Activated CD4-positive, CD25-positive, alpha-beta regulatory T cell (primary cell): ENCODE measurements at places on chromosomes 5 and 9.

- no peak for DNase-seq
Measured at GRCh38 chr9:105114964-105115728, 129.3 kb upstream of the SLC44A1 start.

DNA sequence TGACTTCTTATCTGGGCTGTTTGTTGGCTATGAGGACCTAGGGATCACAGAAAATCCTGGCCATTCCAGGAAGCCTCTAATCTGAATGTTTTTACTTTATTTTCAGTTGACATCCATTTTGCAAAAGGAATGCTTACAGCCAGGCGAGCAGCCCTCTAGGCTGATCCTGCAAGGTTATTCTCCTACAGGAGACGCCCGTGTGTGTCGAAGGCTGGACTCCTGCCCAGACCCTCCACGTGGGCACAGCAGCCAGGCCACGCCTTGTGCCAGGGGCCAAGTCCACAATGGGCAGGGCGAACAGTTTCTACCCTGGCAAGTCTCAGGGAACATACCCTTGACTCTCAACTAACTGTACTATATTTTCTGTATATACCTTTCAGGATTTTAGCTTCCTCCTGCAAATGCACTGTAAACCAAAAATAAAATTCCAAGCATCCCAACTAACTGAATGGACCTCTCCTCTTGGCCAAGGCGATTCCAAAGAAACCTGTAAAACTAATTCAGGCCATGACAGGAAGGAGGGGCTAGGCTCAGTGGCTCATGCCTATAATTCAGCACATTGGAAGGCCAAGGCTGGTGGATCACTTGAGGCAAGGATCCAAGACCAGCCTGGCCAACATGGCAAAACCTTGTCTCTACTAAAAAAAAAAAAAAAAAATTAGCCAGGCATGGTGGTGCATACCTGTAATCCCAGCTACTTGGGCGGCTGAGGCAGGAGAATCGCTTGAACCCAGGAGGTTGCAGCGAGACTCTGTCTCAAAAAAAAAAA lies 5.7 kb downstream of the CMBL start:
- DNase-seq, result no peak

GRCh38 chr5:125257057-125257972 lies 510.9 kb upstream of the ZNF608 start:
- no peak for DNase-seq

DNA sequence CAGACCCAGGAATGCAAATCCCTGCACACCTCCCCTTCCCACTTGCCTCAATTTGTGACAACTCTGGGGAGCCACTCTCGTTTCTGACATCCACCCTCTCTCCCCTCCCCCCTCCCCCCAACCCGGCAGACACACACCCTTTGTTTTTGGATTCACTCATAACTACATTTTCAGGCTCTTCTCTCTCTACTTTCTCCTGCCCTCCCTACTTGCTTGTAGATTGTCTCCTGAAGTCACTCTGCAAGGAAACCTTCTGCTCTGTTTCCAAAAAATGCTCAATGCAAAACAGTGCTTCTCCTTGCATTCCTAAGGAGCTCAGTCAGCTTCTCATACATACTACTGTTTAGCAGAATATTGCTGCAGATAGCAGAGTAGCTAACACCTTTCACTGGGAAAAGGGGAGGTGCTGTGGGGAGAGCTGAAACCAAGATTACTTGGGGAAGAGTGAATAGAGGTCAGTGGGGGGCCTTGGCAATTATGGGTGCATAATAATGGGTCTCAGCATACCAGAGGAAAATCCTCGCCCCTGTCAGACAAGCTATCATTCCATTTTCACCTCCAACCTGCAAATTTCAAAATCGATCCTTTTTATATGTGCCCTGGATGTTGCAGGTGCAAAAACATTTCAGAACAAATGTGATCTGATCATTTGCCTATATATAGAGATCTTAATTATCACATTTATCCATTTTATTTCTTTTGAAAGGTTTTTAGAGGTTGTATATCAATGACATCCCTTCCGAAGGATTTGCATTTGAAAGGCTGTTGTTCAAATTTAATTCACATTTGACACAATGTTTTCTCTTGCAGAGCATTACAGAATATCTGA lies 1860.7 kb upstream of the WWC1 start:
- no peak for DNase-seq

GRCh38 chr5:10635257-10635866 lies 71.5 kb downstream of the ANKRD33B start:
- DNase-seq, result peak; percentile 65

DNA sequence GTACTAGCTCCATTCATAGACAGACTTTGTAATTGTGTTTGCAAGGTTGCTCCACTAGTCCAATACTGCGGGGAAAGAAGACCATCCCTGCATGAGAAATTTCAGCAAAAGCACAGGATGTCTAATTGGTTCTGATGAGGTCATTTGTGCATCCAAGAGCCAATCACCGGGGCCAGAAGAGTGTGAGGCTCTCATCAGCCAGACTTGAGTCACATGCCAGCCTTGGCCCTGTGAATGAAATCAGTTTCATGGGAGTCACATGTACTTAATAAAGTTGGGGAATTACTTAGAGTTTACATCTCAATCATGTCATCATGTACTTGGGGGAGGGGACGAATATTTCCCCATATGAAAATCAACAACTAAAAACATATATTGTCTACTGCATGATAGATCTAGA lies 1236.0 kb downstream of the MAT2B start:
- no peak for DNase-seq

- DNase-seq, result no peak
Measured at GRCh38 chr5:145776886-145777285, 58.3 kb downstream of the PRELID2 start.

DNA sequence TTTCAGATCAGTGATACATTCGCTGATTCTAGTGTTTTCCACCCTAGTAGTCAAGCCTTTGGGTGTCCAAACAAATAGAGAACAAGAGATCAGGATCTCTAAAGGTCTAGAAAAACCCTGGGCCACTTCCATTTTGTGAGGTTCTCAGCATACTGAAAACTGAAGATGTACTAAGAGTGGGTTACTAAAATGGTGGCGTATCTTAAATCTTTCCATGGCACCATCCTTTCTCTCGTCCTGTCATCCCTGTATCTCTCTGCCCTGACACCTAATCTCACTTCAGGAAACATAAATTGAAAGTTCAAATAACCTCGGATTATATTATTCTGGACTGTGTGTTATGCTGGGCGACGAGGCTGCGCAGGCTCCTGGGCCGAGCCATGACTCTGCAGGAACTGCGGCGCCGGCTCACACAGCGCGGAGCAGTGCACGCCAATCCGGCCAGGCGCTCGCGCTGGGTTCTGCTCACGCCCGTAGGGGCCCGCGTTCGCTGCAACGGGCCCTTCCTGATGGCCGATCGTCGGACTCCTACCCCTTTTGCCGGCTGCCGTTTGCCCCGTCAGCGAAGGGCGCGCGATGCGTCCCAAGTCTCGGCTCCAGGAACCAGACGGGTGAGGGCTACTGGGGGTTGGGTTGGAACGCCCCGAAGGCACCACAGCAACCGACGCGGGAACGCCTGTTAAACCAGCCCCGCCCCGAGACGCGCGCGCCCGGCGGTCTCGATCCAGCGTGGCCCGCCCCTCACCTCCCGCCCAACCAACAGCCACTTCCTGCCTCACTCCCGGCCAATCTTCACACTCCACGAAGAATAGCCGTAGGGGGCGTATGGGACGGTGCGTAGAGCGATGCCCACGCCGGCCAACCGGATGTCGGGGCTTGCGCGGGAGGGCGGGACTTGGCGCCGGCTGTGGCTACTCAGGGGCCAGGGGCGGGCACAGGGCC lies 503 bp upstream of the CANX start:
- DNase-seq, result peak; percentile 97

- no peak for DNase-seq
Measured at GRCh38 chr9:127768698-127769097, 9.8 kb downstream of the SH2D3C start.

- DNase-seq, result no peak
Measured at GRCh38 chr5:45089870-45090269, 281.1 kb downstream of the MRPS30 start.

DNA sequence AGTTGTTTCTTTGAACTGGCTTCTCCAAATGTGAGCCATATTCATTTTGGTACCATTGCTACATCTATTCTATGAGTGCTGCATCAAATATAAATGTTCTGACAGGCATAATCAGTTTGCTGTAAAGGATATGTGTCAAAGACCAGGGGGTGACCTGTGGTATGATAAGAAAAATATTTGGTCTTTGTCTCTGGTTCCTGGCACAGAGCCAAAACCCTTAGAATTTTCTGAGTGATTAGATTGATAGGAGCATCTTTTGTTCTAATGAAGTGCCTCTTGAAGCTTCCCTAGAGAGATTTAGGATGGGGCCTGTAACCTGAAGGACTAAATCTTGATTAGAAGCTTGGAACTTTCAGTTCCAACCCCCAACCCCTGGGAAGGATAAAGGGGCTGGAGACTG lies 256.3 kb downstream of the NNT start:
- DNase-seq, result no peak

DNA sequence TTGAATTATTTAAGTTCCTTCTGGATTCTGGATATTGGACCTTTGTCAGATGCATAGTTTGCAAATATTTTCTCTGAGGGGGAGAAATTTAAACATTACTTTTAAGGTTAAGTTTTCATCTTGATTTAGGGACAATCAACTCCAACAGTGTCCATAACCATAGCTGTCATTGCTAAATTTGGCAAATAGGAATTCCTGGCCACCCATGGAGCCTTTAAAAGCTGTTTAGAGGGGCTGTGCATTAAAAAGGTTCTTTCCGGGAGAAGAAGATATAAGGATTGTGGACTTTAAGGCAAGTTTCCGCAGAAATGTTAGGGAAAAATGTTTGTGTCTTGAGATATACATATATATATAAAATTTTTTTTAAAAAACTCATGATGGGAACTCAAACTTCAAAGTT lies 339.7 kb downstream of the ADAMTS6 start:
- no peak for DNase-seq

DNA sequence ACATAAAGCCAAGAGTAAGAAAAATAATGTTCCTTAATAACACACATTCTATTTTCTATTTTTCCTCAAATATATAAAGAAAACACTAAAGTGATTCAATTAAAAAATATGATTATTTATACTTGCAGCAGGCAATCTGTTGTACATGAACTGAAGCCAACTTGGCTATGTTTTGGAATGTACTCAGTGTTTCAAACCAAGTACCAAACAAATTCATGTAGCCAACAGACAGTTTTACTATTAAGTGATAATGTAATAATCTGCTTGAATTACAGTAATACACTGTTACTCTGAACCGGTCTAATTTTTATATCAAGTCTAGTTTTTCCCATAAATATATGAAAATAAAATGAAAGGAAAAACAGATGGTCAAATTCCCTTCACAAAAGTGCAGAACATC lies 58.0 kb downstream of the CEP120 start:
- no peak for DNase-seq

DNA sequence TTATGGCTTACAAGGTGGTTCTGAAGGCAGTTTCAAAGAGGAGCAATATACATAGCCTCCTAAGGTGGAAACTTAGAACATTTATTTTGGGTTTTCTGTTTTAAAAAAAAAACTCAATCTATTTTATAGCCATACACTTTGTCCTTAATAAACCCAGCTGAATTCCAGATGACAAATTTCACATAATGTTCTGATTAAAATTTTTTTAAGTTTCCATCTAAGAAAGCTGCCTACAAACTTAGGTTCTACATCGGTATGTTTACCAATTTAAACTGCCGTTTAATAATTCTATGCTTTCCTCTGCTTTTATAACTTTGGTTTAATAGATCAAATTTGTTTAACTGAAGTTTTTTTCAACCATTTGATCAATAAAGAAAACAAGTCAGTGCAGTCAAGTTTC lies 12.5 kb downstream of the NR3C1 start:
- no peak for DNase-seq

- DNase-seq, result no peak
Measured at GRCh38 chr9:125343518-125344275, 82.1 kb downstream of the GAPVD1 start.

GRCh38 chr9:98010445-98010844 lies 27.3 kb downstream of the ANP32B start:
- no peak for DNase-seq

GRCh38 chr5:84364043-84364442 lies 20.6 kb downstream of the EDIL3 start:
- DNase-seq, result no peak

DNA sequence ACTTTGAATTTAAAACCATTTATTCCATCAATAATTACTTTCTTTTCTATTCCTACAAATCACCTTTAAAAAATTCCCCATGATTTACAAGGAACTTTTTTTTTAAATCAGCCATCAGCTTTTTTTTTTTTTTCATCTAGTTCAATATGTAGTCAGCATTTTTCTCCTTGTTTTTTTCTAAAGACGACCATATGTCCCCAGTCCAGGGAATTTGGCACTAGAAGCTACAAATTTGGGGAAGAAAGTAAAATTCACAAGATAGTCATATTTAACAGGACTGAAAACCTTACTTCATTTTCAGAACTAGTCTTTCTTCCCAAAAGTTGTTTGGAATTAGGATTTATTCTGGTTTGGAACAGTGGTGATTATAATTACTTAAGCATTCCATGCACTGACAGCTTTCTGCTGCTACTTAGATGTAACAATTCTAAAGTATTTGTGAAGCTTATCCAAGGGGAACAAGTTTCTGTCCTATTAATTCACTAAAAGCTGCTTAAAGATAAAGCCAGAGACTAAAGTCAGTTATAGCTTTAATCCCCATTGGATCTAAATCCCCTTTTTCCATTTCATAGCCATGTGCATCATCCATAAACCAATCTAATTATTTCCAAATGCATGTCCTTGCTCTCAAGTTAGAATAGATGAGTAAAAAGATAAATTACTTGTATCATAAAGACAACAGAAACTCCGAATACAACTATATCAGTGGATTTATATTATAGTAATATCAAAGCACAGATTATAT lies 7.4 kb upstream of the SNCAIP start:
- DNase-seq, result no peak

DNA sequence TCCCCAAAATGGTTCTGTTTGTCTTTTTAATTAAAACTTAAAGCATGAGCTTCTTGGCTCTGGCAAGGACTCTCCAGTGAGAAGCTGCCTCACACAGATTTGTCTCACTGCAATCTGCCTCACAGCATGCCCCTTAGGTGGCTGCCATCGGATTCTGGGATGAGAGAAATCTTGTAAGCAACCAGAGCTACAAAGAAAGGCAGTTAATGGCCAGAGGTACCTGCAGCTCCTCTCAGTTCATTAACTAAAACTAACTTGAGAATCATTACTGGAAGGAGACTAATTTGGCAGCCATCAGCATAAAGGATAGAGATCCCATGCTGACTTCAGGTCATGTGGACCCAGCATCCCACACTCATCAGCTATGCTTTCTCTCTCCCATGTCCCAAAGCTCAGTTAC lies 220.6 kb upstream of the DMAC1 start:
- no peak for DNase-seq

- DNase-seq, result no peak
Measured at GRCh38 chr9:116589392-116590354, 97.4 kb upstream of the TRIM32 start.

DNA sequence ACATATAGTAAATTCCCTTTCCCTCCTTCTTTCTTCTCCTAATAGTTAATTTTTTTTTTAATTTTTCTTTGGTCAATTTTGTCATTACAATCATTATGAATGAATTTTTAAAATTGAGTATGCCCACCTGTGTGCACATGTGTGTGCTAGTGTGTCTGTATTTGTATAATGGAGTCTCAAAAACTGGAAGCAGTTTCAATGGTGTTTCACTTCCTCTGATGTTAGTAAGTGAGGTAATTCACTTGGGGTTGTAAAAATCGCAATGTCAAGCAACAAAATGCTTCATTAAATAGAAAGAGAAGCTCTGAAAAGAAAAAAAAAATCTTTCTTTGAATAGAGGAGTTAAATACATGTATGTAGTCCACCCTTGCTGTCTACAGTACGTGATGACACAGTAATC lies 1467.6 kb upstream of the NUDT12 start:
- DNase-seq, result no peak
